ENCODE measurements at places on chromosomes 5 and 9.
A peak's percentile ranks its signal among the peaks of the same experiment; 100 is the strongest.

- DNase-seq = no peak
These were observed 2306.2 kb upstream of the ACO1 start for GRCh38 chr9:30078195-30078594.

DNA sequence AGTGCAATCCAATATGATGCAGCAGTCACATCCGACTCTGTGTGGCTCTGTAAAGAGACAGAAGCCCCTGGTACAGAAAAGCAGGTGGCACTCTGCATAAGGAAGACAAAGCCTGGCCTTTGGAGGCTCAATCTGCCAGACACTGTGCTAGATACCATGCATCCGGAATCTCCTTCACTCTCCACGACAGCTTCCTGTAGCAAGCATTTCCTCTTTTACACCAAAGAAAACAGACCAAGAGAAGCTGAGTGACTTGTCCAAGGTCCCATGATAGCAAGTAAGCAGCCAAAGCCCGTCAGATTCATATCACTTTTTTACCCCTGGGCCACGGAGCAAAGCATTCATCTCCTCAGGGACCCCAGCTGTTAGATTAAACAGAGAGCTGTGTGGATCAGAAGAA, 64.2 kb upstream of the SMIM23 start:
- peak; percentile 19 for DNase-seq

- DNase-seq = no peak
These were observed 786 bp upstream of the HRCT1 start for GRCh38 chr9:35905051-35905781.

- DNase-seq = no peak
These were observed 34.4 kb downstream of the APBA1 start for GRCh38 chr9:69637817-69638200.

GRCh38 chr9:120941046-120941770, 14.6 kb upstream of the TRAF1 start:
- no peak for DNase-seq

- no peak for DNase-seq
These were observed 107.8 kb downstream of the SMIM23 start for GRCh38 chr5:171893290-171893886.

DNA sequence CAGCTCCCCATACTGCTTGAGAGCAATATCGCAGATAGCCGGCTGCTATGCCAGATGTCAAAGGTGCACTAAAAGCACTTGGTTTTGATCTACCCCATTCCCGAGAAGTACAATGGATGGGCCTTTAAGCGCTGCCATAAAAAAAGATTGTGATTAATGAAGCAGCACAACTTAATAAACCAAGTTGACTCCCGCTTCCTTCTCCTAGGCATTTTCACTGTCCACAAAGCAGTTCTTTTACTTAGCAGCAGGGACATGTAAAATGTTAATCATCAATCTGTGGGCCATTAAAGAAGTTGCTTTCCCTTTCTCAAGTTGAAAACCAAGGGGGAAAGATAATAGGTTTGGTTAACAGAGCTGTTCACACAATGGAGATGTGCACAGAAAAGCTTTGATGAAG, 176.4 kb downstream of the TRPM6 start:
- DNase-seq = no peak
